ENCODE measurements at places on chromosomes 4 and X.

DNA sequence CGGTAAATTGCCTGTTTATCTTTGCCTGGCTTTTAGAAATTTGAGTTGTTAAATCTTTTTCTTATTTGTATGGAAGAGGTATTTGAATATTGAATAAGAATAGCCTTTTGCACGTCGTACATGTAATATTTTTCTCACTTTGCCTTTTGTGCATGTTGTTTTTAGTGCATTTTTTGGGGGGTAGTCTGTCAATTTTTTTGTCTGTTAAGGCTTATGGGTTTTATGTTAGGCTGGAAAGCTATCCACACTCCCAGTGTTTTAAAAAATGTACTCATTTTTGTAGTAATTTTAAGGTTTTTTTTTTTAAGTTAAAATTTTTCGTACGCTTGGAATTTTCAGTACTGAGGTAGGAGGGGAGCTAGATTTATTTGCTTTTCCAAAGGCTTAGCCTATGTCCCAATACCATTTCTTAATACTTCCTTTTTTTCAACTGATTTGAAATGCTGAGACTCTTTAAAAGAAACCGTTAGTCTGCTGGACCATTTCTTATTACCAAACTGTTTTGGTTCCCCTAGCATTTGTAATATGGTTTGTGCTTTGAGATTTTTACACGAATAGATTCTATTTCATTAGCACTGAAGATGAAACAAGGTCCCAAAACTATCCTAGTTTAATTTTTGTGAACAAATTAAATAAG, 1.3 kb downstream of the HERC5 start:
- DNase-seq = no peak

- peak; percentile 13 for DNase-seq
Measured at GRCh38 chrX:83508006-83508405, at the start of gene POU3F4. POU3F4 (plus strand) TSS chrX:83508290; CDS start chrX:83508325, 35 bp downstream.

- DNase-seq = no peak
Measured at GRCh38 chr4:38449506-38450174, 214.4 kb upstream of the KLF3 start.

DNA sequence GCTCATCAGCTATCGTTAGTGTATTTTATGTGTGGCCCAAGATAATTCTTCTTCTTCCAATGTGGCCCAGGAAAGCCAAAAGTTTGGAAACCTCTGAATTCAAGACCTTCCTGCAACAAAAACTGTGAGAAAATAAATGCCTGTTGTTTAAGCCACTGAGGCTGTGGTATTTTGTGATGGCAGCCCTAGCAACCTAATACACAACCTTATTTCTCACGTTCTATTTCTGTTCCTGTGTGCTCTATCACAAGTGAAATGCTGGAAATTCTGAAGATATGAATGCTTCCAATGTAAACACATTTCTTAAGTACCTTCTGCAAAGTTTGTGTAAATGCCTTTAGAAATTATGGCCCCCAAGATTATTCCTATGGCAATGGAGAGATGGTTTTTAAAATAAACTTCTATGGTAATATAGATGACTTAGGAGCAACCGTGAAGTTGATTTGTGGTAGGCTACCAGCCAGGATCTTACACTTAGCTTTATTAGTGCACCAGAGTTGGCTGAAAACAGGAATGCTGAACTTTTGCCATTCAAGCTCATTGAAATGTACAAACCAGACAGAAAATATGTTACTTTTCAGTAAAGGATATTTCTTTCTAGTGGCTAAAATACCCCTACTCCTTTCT, 148.0 kb downstream of the USP46 start:
- DNase-seq = no peak

DNA sequence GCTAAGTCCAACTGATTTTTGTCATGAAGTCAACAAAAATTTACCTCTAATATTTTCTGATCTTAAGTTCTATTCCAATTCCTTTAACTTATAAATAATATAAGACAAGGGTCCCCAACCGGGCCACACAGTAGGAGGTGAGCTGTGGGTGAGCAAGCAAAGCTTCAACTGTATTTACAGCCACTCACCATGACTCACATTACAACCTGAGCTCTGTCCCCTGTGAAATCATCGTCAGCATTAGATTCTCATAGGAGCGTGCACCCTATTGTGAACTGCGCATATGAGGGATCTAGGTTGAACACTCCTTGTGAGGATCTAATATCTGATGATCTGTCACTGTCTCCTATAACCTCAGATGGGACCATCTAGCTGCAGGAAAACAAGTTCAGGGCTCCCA, 227.4 kb downstream of the MAPK10 start:
- DNase-seq = no peak

All from cerebellum (tissue), 4 donors.